ENCODE measurements at places on chromosomes 11 and 22. TPM values are rescaled to one million over a fixed set of nuclear protein-coding genes. Genes with fewer than 3 reads are reported as not detected.

DNA sequence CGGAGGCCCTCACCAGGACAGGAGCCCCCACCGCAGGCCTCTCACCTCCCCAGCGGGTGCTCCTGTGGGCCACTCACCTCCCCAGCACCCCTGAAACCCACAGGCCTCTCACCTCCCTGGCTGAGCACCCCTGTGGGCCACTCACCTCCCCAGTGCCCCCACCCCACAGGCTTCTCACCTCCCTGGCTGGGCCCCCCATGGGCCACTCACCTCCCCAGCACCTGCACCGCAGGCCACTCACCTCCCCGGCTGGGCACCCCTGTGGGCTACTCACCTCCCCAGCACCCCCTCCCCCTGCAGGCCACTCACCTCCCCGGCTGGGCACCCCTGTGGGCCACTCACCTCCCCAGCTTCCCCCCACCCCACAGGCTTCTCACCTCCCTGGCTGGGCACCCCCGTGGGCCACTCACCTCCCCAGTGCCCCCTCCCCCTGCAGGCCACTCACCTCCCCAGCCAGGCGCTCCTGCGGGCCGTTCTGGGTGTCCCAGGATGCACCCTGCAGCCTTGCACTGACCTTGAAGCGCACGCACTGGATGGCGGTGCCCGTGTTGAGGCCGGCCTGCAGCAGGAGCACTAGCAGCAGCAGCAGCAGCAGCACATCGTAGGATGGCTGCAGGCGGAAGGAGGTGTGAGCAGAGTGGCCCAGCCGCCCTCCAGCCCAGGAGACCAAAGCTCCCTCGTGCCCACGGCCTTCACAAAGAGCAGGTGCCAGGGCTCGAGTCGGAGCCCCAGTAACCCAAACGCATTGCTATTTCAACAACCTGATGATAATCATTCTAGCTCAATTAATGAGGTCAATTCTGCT lies 5.7 kb upstream of the TTLL8 start:
- no peak for DNase-seq

GRCh38 chr22:37545703-37546436 lies 14.4 kb upstream of the CDC42EP1 start:
- DNase-seq, result peak; percentile 97

- DNase-seq, result no peak
Observed at GRCh38 chr11:105071089-105071732, 26.1 kb upstream of the CARD16 start.

- DNase-seq, result no peak
Observed at GRCh38 chr11:66489636-66490035, 9.4 kb downstream of the DPP3 start.

DNA sequence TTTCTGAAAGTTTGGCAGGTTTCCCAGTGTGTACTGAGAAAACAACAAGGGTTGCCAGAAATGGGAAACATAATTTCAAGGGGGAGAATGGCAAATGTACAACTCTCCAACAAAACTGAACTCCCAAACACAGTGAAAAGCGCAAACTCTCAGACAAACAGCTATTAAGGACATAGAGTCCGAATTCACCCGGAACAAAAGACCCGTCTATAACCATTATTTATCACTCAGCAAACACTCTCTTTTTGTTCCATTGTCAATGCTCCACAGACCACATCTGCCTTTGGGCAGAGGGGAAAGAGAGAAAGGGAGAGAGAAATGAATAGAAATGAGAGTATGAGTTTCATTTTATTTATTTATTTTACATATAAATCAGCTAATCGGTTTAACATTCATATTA lies 21.7 kb downstream of the KIRREL3 start:
- no peak for DNase-seq

- no peak for DNase-seq
Observed at GRCh38 chr11:36186340-36187175, 102.7 kb downstream of the COMMD9 start.

DNA sequence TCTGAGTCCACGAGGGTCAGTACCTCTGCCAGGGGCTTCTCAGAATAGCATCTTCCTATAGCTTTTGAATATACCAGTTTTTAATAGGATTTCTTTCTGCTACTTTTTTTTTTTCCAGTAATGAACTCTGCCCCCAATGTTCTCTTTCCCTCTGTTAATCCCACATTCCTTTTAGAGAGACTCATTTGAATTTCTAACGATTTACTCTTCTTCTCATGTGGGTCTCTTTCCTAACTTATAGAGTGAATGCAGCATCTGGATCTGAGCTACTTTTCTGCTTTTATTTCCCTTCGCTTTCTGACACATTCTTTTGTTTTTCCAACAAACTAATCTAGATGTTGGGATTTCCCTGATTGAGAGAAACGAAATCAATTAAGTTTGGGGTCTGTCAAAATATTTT lies 71.4 kb downstream of the INSC start:
- DNase-seq, result no peak

DNA sequence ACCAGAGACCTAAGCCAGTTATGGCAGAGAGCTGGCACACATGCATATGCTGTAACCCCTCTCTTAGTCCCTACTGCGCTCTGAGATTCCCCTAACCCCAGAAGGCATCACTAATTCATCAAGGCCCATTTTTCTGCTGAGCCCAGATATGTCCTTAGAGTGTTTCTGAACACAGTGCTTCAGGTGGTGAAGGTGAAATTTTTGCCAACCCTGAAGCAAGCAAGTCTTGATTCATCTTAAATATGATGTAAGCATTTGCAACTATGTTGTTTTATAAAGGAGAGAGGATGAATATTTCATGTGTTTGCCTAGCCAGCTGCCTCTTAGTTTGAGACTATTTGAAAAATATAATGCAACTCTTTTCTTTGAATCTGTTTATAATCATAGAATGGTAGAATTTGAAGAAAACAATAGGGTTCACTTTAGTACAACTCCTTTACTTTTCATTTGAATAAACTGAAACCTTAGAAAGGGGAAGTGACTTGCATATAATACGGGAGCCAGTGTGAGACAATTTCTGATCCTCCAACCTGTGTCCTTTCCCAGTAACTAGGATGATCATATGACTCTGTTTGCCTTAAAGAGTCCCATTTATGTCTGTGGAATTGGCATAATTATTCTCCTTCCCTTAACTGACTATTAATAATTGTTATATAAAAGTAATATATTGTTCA lies 194.3 kb upstream of the MTNR1B start:
- no peak for DNase-seq

- no peak for DNase-seq
Observed at GRCh38 chr22:43474161-43475101, 62.6 kb downstream of the MPPED1 start.

DNA sequence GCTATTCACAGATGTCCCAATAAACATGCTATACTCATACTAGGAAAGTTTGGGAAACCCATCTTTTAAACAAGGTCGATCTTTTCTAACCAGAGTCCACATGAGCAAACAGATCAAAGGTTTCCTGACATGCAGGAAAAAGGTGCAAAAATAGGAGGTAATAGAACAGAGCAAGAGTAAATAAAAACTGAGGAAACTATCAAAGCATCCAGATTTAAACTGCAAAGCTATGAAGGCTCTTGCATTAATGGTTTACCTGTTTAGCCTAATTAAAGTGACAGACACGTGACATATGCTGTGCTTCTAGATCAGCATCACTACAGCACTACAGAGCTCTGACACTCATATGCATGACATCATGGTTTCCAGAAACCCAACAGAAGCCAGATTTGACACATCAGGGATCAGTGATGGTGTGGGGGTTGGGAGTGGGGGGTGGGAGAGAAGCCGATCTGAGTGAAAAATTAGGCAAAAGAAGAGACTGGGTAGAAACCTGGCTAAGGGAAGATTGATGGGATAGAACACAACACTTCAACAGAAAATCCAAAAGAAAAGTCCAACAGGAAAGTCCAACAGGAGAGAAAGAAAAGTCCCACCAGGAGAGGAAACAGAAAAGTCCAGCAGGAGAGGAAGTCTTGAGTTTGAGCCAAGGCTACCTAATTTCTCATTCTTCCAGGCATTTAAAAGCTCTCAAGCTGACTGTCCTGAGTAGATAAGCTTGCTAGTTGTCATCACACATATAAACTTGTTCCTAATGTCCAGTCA lies 262.3 kb downstream of the SOX6 start:
- no peak for DNase-seq

GRCh38 chr22:37633089-37633624 lies 6.3 kb upstream of the SH3BP1 start:
- DNase-seq, result no peak

GRCh38 chr11:119134389-119134978 lies 13.1 kb downstream of the HINFP start:
- DNase-seq, result no peak

GRCh38 chr11:106202935-106203620 lies 125.6 kb downstream of the AASDHPPT start:
- DNase-seq, result no peak

DNA sequence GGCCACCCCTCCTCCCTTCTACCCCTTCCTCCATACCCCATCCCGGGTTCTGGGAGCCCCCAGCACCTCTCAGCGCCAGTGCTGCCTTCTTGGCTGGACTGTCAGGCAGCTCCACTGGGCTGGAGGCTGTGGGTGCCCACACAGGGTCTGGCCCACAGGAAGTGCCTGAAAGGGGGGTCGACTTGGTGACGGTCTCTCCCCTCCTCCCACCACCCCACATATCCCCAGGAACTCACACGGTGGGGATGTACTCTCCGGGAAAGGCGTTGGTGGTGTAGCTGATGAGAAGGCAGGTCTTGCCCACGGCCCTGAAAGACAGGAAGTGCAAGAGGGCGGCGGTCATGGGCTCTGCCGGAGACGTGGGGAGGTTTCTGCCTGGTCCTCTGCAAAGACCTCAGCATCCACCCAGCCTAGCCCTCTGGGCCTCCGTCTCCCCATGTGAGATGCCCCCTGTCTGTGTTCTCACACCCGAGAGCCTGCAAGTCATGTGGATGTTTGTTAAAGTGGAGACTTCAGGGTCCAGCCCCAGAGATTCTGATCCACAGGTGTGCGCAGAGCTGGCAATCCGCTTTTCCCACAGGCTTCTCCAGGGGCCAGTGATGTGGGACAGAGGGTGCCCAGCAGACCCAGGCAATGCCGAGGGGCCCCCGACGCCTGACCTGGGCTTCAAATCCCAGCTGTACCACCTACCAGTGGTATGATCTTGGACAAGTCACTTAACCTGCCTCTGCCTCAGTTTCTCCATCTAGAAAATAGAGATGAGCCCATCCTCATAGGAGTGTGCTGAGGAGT lies 2.5 kb downstream of the RAC2 start:
- DNase-seq, result no peak

GRCh38 chr22:39298241-39298987 lies 21.0 kb downstream of the RPL3 start:
- DNase-seq, result no peak

DNA sequence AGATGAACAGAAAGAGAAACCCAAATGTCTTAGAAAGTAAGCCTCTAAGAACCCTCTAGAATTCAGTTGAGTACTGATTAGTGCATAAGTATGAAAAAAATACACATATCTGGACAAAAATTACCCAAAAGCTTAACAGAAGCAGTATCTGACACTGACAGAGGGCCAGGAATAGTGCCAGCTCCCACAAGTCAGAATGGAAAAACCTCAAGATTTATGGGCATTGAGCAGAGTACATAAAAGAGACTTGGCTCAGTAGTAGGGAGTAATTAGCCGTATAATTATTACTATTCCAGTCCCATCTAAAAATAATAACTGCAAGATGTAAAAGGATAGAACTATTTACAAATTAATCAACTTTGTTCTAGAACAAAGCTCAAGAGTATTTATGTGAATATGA lies 834.5 kb downstream of the FAM181B start:
- no peak for DNase-seq

GRCh38 chr11:3838504-3838903 lies 2.3 kb downstream of the RHOG start:
- no peak for DNase-seq

DNA sequence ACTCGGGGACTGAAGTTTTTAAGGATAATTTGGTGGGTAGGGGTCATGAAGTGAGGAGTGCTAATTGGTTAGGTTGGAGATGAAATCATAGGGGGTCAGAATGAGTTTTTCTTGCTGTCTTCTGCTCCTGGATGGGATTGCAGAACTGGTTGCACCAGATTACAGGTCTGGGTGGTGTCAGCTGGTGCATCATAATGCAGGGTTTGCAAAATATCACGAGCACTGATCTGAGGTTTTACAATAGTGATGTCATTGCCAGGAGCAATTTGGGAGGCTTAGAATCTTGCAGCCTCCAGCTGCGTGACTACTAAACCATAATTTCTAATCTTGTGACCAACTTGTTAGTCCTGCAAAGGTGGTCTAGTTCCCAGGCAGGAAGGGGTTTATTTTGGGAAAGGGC lies 46.4 kb upstream of the CALCB start:
- no peak for DNase-seq

- DNase-seq, result no peak
Observed at GRCh38 chr22:19061471-19062138, 60.6 kb downstream of the DGCR2 start.

- no peak for DNase-seq
Observed at GRCh38 chr11:36449561-36450096, 60.4 kb downstream of the TRAF6 start.

GRCh38 chr22:35921044-35921443 lies 107.6 kb downstream of the RBFOX2 start:
- no peak for DNase-seq

GRCh38 chr11:62195945-62196344 lies 5.9 kb downstream of the SCGB1D1 start:
- no peak for DNase-seq

GRCh38 chr11:61507962-61508861 lies at the start of gene LRRC10B:
LRRC10B (plus strand) TSS chr11:61508749; CDS start chr11:61508999, 250 bp downstream.
- peak; percentile 30 for DNase-seq

- no peak for DNase-seq
Observed at GRCh38 chr11:77416357-77416756, 57.5 kb downstream of the PAK1 start.

GRCh38 chr11:132463295-132464002 lies 1068.9 kb downstream of the OPCML start:
- DNase-seq, result no peak

GRCh38 chr22:47859881-47860525 lies 1097.6 kb downstream of the TBC1D22A start:
- DNase-seq, result no peak

GRCh38 chr11:110874437-110875030 lies 162.3 kb upstream of the ARHGAP20 start:
- no peak for DNase-seq

- DNase-seq, result no peak
Observed at GRCh38 chr11:35148163-35148837, 9.3 kb downstream of the CD44 start.

- DNase-seq, result no peak
Observed at GRCh38 chr22:50683086-50683993, 10.7 kb downstream of the SHANK3 start.

DDI1 gene
- not detected for total RNA-seq

LGALS12 gene
- not detected for total RNA-seq

SLC5A1 gene
- total RNA-seq, result 0.59 TPM

UBQLNL gene
- total RNA-seq, result 6.8 TPM

TRIM3 gene
- total RNA-seq, result 21.4 TPM

CST6 gene
- total RNA-seq, result not detected

HEPACAM gene
- total RNA-seq, result not detected

OR5P2 gene
- total RNA-seq, result not detected

CHRNA10 gene
- 2.2 TPM for total RNA-seq

SLC1A2 gene
- total RNA-seq, result 11.5 TPM

SYNGR1 gene
- 12.9 TPM for total RNA-seq

PANX2 gene
- total RNA-seq, result not detected

NAP1L4 gene
- total RNA-seq, result 153 TPM

RAB3IL1 gene
- total RNA-seq, result 60.3 TPM

LRP5 gene
- 19.1 TPM for total RNA-seq

OR8G1 gene
- not detected for total RNA-seq

CCS gene
- total RNA-seq, result 13.5 TPM

TRIM22 gene
- 29.8 TPM for total RNA-seq

All from uterus (tissue), 4 donors.